ENCODE measurements at places on chromosomes 11 and 22.
A peak's percentile ranks its signal among the peaks of the same experiment; 100 is the strongest.

DNA sequence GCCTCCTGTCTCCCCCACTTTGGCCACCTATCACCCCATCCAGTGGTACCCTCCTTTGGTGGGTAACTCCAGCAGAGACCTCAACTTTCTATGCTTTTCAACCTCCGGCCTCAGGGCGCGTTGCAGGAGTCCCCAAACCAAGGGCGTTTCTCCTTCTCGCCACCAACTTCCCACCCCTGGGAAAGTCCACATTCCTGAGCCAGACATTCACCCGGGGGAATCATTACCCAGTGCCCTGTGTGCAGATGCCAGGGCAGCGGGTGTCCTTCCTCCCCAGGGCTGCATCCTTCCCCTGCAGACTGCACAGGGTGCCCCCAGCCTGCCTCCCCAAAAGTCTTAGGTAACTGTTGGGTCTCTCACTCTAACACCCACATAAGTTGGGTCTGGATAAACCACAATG lies 26.4 kb downstream of the MYEOV start:
- no peak for DNase-seq

DNA sequence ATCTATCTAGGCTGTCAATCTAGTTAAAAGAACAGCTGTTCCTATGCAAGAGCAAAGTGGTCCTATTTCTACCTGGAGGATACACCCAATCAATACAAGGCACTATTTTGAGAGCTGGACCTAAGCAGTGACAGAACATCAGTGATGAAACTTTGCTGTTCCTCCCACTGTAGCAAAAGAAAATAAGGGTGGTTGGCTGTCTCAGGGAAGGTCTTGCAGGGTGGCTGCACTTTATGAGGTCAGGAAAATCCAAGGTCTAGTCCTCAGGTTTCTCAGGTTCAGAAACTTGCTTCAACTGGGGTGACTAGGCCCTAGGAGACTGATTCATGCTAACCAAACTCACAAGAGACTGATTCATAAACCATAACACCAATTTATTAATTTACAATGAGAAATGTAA lies 11.6 kb downstream of the CPSF7 start:
- DNase-seq = no peak

DNA sequence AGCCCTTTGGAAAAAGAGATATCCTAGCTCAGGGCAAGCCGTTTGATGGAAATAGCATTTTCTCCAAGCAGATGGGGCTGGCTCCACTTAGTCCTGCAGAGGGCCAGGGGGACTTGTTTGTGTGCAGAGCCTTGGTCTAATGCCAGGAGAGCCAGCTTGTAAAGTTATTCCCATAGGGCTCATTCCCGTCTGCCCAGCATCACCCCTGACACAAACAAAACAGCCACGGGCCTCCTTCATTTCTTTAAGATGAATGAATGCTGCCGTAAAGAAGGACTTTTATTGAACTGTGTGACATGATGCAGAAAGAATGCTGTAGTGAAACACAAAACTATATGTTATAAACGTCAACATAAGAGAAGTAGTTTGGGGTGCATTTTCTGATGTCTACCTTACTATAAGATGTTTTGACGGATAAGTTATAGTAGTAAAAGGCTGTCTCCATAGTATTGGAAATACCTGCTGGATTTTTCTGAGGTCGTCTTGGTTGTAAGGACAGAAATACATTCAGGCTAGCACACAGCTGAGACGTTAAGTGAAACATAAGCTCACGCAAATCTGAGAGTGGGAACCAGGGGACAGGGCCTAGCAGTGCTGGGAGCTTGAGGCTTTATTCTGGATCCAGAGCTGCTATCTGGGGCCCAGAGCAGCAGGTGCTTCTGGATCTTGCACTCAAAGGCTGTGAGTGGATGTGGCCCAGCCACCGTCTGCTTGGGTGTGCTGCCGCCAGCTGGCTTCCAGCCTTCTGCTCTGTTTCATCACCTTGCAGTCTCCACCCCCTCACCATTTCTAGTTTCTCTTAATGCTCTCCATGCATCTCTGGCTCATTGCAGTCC lies 53.3 kb downstream of the NCAM1 start:
- no peak for DNase-seq

DNA sequence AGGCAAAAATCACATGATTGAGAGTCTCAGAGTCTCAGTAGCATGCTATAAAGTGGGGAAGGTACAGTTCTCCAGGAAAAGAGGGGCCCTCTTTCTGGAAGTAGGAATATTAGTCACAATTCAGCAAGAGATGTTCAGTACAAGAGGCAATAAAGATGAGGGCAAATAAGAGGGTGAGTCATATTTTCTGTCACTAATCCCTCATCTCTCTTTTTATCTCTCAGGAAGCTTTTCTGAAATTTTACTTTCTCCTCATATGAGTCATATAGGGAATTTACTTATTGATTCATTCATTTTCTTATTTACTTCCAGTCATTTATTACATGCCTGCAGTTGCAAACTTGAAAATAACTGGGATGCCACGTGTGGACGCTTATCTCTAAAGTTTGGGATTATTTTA lies 3.4 kb upstream of the NXPE1 start:
- DNase-seq = no peak

DNA sequence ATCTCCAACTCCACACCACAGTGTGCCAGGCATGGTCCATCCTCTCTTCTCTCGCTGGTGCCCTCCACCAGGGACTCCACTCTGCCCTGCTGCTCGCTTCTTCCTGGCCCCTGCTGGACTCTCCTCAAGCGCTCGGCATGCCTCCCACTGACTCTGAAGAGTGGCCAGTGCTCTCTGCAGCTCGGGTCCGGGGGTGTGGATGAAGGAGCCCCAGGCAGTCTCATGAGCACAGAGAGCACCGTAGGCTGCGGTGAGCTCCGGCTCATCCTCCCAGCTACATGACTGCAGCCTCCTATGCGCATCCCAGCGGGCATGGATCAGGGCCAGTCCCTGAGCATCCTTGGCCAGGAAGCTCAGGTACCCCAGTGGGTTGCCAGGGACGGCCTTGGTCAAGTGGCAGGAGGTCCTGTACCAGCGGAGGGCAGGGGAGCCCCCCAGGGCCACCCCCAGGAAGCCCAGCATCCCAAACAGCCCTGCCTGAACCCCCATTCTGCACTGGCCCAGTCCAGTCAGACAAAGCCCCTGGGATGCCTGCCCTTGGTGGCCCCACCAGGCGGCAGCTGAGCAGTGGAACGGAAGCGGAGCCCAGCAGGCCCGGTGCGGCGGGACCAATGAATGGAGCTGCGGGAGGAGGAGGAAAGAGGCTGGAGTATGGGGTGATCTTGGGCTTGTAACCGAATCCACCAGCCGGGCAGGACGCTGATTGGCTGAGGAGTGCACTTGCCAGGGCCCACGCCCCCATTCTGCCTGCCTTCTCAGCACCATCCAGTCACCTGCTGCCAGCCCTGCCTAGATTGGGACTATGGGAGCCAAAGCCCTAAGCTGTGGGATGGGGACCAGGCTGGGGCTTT lies at the start of gene PLA2G3:
Gene PLA2G3 (minus strand): TSS at position 643 of the 851 bp plus-strand sequence. CDS start 154 bp downstream, at position 489.
- no peak for DNase-seq

DNA sequence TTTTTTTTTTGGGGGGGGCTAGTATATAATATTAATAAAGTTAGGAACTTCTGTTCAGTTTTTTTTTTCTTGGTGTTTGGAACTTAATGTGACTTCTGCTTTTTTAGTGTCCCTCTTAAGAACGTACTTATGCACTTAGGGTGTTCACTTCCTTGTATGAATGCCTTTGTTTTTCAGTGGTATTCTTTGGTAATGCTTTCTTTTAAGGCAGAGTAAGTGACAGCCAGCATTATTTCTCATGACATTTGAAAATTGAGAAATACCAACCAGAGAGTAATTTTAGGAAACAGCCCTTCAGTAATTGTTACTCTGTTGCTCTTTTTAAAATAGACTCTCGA lies 2.4 kb downstream of the GRK3 start:
- DNase-seq = no peak

DNA sequence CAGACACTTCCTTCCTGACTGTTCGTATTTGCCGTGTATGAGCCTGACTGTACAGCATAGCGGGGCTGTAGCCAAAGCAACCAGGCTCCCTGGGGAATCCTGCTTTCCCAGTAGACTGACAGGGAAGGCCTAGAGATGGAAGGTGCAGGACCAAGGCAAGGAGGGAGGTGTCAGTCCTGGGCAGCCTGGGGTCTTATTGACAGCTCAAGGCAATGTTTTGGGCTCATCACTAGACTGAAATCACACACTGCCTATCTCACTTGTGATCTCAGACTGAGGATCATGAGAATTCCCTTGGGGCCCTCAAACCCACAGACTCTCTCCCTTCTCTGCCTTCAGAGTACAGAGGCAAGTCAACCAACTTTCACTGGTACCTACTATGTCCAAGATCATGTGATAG lies 346.8 kb upstream of the NARS2 start:
- DNase-seq = no peak

- DNase-seq = peak; percentile 59
Observed at GRCh38 chr22:27245056-27245455, 556.5 kb downstream of the MN1 start.
